ENCODE measurements at places on chromosomes 1 and 21.

GRCh38 chr1:233627823-233628222 lies 13.9 kb downstream of the KCNK1 start:
- no peak for DNase-seq

DNA sequence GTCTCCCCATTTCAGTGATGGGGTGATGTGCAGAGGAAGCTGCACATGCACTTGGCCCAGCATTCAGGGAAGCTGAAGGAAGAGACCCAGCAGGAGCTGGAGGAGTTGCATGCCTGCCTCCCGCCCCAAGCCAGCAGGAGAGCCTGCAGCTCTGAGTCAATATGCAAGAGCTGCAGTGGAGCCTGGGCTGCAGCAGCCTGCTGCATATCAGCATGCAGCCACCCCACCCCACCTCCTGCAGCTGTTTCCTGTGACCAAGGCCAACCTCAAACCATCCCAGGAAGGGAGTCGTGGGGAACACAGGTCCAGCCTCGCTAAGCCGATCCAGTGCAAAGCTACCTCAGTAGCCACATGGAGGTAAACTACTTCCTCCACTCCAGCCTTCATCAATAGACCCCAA lies 18.9 kb downstream of the AGT start:
- no peak for DNase-seq

GRCh38 chr1:190416239-190416638 lies 61.4 kb downstream of the BRINP3 start:
- no peak for DNase-seq

- no peak for DNase-seq
These were observed 64.7 kb downstream of the VAV3 start for GRCh38 chr1:107900090-107900945.

GRCh38 chr1:17099616-17100340 lies 19.5 kb downstream of the PADI2 start:
- DNase-seq: no peak

- no peak for DNase-seq
These were observed 16.8 kb upstream of the PLEKHM2 start for GRCh38 chr1:15667362-15667761.

DNA sequence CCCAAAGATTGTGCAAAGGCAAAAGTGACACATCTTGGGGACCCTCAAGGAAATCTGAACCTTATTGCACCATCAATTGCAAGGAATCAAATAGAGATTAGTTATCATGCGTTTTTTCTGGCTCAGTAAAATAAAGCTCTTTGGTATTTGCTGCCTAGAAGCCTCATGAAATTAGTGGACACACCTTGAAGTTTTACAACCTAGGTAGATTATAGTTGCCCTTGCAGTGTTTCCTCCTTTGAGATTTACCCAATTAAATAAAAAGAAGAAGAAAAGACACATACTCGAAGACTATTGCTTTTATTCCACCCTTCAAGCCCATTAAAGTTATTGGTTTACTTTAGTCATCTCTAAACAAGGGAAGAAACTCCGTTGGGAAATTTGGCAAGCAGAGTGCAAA lies 70.0 kb downstream of the IL23R start:
- DNase-seq: no peak

DNA sequence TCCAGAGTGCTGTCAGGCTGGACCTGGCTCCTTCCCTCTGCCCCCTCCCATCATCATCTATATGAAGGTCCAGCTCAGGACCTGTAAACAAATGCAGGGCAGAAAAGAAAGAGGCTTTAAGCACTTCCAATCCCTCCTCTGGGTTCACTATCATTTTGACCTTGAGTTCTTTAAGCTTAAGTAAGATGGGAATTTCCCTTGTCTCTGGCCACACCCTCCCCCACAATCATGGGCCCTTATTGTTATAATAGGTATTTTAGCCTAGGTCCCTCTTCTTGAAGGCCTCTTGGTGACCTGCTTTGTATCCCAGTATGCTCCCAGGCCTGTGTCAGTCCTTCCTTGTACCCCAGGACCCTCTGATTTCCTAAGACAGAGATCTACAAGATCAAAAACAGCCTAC lies 45.1 kb upstream of the EPS15 start:
- DNase-seq: no peak

DNA sequence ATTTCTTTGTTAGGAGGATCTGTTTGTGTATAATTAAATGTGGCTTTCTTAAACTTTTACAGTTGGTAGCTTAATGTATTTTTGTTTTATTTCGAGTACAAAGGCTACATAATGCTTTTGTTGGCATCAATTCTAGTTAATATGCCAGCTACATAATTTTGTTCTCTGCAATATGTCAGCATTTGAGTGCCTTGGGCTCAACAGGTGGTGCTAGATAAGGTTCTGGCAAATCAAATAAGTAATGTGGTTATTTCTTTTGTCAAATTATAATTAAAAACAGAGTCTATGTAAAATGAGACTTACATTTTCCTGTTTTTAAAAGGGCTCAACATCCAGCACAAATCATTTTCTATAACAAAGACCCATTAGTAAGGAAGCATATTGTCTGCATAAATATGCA lies 410.6 kb upstream of the NR5A2 start:
- no peak for DNase-seq

GRCh38 chr1:226457307-226457712 lies 49.4 kb upstream of the PARP1 start:
- peak; percentile 71 for DNase-seq

DNA sequence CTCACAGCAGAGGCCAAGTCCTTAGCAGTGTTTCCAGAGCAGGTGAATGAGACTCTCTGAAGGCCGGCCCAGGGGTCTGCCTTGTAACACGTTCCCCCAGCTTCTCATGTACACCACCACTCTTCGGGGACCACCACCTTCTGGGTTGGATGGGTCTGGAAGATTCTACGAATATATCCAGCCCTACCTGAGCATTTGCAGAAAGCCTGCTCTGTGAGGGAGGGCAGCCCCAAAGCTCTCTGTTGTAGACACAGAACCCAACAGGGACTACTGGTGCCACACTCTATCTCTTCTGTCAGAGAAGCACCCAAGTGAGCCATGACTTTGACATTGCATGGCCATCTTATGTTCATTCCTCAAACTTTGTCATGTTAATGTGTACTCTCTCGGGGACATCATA lies 61.8 kb downstream of the CD247 start:
- peak; percentile 55 for DNase-seq

- DNase-seq: no peak
These were observed 146.1 kb upstream of the FGGY start for GRCh38 chr1:59150577-59151386.

- DNase-seq: no peak
These were observed 12.6 kb downstream of the PKP1 start for GRCh38 chr1:201295861-201296260.

GRCh38 chr1:18300376-18300775 lies 180.4 kb upstream of the KLHDC7A start:
- no peak for DNase-seq

DNA sequence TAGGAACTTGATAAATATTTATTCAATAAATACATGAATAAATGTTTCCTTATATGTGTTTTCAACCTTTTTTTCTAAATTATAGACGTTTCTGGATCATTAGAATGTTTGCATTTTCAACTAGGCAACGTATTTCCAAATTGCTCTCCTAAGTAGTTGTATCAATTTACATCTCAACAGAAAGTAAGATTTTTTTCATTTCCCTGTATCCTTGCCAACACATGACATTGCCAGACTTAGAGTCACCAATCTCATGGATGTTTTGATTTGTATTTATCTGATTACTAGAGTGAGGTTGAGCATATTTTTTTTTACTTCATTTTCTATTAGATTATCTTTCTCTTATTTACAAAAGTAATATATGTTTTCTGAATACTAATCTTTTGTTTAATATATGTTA lies 22.2 kb upstream of the SMG7 start:
- no peak for DNase-seq

DNA sequence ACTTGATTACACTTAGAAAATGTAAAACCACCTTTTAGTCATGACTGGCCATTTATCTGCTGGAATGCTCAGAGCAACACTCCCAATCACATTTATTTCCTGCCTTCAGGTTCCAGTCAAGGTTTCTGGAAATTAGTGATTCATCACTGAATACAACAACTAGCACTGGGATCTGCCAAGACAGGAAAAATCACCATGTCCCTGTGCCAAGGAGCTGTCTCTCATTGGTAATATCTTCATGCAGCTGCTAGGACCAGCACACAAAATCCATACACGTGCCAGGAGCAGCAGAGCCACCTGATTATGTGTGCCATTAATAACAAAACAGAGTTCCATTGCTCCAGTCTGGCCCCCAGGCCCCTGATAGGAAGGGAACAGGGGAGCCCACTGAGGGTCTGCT lies 194.6 kb downstream of the TNR start:
- no peak for DNase-seq

DNA sequence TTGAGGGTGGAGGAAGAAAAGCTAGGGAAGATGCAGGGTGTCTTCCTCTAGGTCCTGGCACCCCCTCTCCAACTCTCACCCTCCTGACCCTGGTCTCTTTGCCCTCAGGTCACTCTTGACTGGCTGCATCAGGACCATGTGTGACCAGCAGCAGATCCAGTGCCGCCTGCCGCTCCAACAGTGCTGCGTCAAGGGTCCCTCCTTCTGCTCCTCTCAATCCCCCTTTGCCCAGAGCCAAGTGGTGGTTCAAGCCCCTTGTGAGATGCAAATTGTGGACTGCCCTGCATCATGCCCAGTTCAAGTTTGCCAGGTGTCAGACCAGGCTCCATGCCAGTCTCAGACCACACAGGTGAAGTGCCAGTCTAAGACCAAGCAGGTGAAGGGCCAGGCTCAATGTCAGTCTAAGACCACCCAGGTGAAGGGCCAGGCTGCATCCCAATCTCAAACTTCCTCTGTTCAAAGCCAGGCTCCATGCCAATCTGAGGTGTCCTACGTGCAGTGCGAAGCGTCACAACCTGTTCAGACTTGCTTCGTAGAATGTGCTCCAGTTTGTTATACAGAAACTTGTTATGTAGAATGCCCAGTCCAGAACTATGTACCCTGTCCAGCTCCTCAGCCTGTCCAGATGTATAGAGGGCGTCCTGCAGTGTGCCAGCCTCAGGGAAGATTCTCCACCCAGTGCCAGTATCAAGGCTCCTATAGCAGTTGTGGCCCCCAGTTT lies 1.8 kb downstream of the KPRP start:
- no peak for DNase-seq

DNA sequence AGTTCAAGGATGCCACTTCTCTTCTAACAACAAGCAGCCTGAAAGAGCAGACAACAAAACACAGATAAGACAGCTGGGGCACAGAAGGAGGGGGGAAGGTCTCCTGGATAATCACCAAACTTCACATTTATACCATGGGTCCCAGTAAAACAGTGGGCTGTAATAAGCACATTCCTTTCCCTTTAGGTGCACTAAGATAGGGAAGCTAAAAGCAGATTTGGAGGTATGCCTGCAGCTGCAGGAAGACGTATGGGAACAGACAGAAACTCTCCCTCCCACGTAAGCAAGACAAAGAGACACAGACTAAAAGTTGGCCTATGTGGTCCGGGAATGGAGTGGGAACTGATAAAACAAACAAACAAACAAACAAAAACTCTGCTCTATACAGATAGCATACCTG lies 612.1 kb downstream of the MRPL39 start:
- DNase-seq: no peak

- DNase-seq: peak; percentile 55
These were observed at the start of gene DDAH1 for GRCh38 chr1:85465099-85465785. Gene DDAH1, minus strand, starts transcription at chr1:85465159. Its CDS starts 114 bp downstream, at chr1:85465045.

- DNase-seq: no peak
These were observed 17.8 kb downstream of the ZBTB17 start for GRCh38 chr1:15958111-15958510.

DNA sequence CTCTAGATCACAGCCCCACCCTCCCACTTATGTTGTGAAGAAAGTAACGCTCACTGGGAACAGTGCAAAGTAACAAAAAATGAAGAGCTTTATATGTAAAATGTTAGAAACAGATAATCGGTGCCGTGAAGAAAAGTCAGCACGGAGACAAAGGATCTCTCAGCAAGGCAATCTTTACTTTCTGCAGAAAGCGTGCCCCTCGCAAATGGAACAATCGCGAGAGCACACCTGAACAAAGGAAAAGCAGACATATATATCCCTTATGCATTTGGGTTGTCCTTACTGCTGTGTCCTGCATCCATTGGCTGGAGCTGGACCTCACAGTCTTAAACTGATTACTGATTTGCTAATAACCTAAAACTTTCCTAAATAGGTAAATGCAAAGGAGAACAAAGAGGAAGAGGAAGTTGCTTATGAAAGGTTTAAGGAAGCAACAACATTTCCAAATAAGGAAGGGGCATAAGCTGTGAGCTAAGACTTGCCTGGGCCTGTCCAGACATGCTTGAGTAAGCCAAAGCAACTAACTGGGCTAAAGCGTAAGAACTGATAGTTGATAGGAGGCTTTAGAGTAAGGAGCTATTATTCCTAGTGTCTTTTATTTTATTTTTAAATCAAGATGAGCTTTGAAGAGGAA lies 89.7 kb downstream of the GTF2B start:
- DNase-seq: no peak

DNA sequence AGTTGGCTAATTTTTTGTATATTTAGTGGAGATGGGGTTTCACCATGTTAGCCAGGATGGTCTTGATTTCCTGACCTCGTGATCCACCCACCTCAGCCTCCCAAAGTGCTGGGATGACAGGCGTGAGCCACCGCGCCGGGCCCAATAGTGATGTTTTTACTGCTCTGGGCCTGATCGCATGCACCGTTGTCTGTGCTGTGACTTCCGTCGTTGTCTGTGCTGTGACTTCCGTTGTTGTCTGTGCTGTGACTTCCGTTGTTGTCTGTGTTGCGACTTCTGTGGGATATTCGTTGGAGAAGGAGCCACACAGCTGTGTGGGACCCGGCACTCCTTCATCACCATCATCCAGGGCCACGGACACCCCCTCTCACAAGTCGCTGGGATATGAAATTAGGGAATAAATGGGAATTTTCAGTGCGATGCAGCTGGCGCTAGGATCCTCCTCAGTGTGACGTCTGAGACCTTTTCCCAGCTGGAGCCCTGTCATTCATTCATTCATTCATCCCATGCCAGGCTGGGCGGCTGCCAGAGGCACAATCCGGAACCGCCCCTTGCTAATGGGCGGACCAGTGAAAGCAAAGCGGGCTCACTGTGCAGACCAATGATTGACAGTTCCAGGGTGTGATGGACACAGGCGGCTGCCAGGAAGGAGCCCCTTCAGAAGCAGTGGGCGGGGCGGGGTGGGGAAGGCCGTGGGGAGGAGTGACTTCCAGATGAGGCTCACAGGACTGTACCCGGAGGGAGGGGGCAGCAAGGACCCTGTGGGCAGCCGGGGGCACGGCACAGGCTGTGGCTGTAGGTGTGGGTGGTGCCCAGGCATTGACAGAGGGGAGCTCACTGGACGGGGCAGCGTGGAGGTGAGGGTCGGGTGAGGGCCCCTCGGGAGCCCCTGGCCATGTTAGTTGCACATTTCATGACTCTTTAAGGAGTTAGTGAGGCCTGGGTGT lies 48.9 kb downstream of the PRKCZ start:
- DNase-seq: no peak

- DNase-seq: peak; percentile 72
These were observed 643 bp downstream of the CFAP298 start for GRCh38 chr21:32611471-32611997.
